ENCODE measurements at places on chromosomes 12 and 14.

GRCh38 chr12:16165506-16165905 is 112.0 kb downstream of the SLC15A5 start:
- DNase-seq, result no peak

DNA sequence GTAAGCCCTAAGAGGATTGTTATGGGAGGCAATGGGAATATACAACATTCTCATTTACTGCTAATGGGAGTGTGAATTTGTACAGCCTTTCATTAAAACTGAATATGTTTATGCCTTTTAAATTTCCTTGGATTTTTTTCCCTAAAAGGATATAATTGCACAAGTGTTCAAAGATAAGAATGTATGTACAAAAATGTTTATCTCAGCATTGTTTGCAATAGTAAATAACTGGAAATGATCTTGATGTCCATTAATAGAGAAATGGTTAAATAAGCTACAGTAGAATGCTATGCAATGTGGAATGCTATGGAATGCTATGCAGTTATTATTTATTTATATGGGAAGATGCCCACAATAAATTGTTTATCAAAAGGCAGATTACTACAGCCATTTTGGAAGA is 62.5 kb upstream of the SLC38A2 start:
- no peak for DNase-seq

DNA sequence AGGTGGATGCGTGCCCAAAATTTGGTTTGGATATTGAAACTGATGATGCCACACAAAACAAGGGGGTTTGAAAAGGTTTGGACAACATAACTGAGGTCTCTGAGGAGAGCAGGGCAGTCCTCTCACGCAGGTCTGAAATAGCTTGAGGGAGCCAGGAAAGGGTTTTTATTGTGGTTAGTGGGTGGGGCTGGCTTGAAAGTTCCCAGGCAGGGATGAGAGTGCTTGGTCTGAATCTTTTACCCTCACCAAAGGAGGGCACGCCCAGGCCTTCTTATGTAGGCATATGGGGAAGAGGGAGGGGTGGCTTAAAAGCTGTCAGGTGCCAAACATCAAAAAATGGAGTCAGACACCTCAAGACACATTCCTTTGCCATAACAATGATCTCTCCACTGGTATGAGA is 493.1 kb upstream of the CCDC196 start:
- DNase-seq, result no peak

DNA sequence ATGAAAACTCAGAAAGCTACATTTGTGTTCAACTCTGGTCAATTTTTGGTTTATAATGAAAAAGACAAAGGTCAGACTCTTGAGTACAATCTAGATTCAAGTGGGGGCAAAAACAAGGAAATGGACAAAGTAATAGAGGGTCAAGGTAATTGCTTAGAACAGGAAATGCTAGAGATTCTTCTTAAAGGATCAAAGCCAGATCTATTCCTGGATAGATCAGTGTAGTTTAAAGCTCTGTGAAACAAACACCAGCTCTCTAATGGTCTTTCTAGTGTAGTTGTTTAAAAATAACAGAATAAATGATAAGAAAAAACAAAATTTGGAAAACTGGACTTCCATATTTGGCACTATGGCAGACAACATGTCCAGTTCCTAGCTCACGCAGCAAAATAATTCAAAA is 70.7 kb upstream of the SLC8A3 start:
- DNase-seq, result no peak

DNA sequence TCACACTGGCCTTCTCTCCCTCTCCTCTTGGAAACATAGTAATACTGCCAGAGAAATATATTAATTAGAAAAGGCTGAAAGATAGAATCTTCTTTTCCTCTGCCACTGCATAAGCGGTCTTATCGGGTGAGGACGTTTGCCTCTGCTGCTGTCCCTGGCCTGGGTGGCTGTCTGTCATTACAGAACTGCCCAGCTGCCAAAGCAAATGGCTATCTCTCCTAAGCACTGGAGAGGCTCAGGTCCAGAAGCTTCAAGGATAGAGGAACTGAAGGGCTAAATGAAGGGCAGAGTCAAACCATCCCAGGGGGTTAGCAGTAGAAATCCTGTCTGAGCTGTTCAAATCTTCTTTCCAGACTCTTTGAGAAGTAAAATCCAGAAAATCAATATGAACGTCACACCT is 198.6 kb upstream of the CAND1 start:
- DNase-seq, result no peak

GRCh38 chr12:46264057-46264456 is 4.8 kb downstream of the SLC38A1 start:
- no peak for DNase-seq

GRCh38 chr12:100926669-100927248 is 132.2 kb downstream of the ANO4 start:
- no peak for DNase-seq

GRCh38 chr14:81206115-81206514 is 14.6 kb downstream of the GTF2A1 start:
- peak; percentile 37 for DNase-seq

GRCh38 chr12:4918950-4919660 is 9.4 kb downstream of the KCNA1 start:
- no peak for DNase-seq

GRCh38 chr14:85317491-85318021 is 212.4 kb upstream of the FLRT2 start:
- DNase-seq, result no peak

- no peak for DNase-seq
Measured at GRCh38 chr12:6281081-6281809, 29.2 kb upstream of the PLEKHG6 start.

DNA sequence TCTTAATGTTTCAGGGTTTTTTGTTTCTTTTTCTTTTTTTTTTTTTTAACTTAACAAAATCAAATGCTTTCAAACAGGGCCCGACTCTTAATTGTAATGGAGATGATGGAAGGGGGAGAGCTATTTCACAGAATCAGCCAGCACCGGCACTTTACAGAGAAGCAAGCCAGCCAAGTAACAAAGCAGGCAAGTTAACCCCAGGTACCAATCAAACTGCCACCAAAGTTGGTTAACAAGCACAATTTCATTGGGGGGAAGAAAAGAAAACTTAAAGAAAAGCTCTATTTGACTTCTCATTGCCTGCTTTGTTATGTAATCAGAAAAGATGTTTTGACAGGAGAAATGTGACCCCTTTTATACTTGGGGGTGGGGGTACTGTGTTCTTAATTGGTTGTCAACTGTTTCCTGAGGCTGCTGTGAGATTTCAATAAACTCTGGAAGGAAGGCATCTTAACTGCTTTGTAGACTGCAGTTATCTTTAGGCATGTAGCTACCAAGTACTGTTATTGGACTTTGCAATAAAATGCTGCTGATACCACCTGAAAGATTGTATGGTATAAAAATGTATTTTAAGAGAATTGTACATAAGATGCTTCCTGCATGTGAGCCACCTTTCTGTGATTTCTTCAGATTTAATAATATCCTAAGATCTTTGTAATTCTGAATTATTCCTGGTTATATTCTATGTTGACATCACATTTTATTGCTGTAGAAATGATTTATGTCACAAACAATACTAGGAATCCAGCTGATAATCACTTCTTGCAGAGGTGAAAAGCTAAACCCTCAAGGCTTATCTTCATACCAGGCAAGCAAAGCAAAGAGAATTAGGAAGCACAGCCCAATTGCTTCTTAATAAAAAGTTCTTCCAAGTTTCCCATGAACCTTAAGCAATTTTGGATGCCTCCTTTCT is 26.9 kb downstream of the MAPKAPK5 start:
- no peak for DNase-seq

GRCh38 chr12:1205512-1206060 is 214.6 kb downstream of the ERC1 start:
- DNase-seq, result no peak

DNA sequence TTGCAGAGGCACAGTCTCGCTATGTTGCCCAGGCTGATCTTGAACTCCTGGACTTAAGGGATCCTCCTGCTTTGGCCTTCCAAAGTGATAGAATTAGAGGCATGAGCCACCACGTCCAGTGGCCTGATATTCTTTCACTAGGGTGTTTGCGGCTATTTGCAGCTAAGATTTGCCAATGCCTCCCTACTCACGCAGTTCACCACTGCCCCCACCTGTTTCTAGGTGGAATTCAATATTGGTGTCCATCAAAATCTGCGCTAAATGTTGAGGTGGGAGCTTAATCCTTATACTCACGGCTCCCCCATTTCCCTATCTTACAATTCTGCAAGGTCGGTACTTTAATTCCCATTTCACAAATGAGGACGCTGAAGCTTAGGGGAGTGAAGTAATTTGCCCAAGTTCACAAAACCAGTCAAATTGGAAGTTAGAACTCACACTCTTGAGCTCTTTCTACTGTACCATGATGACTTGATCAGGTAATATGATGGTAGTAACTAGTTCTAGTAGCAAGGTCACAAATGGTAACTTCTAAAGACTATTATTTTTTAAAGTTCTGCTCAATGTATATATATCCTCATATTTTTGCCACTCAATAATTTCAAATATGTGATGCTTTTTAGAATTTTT is 22.1 kb upstream of the LRRC9 start:
- DNase-seq, result peak; percentile 11

GRCh38 chr12:90015228-90015627 is 306.6 kb upstream of the ATP2B1 start:
- DNase-seq, result no peak

DNA sequence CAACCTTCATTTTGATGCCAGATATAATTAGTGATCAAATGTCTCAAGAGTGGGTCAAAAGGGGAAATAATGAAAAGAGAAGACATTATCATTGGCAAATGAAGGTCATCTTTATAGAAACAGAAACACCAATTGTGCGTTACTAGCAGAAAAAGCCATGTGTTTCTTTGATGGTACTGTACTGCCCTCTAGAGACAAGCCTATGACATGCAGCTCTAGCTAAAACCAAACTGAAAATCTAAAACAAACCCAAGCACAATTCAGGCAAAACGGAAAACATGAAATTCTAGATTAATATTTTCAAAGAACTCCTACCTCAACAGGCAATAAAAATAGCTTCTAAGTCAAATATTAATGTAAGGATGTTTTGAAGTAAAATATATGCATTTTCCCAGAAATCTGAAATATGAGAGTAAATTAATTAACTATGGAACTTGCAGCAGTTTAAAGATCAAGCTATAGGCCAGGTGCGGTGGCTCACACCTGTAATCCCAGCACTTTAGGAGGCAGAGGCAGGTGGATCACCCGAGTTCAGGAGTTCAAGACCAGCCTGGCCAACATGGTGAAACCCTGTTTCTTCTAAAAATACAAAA is 115.4 kb downstream of the KLHL28 start:
- peak; percentile 56 for DNase-seq

- no peak for DNase-seq
Measured at GRCh38 chr12:47863985-47864384, 40.8 kb downstream of the VDR start.

- DNase-seq, result no peak
Measured at GRCh38 chr12:109621901-109622364, 48.3 kb downstream of the MVK start.

GRCh38 chr12:124169577-124170284 is 125.2 kb upstream of the RFLNA start:
- DNase-seq, result no peak

GRCh38 chr12:57235017-57235727 is 5.7 kb downstream of the SHMT2 start:
- no peak for DNase-seq

- DNase-seq, result peak; percentile 73
Measured at GRCh38 chr14:75497191-75497590, 25.1 kb upstream of the BATF start.

- DNase-seq, result no peak
Measured at GRCh38 chr14:70792939-70793338, 16.4 kb downstream of the MAP3K9 start.

DNA sequence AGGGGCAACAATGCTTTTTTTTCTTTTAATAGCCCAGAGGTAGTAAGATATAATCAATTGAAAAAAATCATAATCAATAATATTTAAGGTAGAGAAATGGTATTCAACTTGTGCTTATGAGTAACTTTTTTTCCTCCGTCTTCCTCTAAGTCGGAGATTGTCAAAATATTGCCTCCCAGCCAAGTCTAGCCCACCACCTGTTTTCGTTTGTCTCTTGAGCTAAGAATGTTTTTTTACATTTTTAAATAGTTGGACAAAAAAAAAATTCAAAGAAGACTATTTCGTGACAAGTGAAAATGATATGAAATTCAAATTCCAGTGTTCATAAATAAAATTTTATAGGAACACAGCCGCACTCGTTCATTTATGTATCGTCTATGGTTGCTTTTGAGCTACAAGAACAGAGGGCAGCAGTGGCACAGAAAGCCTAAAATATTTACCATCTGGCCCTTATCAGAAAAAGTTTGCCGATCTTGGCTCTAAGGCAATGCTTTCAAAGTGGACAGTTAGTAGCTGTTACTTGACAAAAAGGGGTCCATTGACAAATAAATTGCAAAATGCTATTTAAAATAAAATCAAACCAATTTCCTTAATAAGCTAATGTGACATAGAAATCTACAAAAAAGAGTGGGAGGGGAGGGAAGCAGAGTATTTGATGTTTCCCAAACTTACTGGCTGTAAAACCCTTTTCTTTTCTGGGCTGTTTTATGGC is 40.8 kb upstream of the MAX start:
- no peak for DNase-seq

DNA sequence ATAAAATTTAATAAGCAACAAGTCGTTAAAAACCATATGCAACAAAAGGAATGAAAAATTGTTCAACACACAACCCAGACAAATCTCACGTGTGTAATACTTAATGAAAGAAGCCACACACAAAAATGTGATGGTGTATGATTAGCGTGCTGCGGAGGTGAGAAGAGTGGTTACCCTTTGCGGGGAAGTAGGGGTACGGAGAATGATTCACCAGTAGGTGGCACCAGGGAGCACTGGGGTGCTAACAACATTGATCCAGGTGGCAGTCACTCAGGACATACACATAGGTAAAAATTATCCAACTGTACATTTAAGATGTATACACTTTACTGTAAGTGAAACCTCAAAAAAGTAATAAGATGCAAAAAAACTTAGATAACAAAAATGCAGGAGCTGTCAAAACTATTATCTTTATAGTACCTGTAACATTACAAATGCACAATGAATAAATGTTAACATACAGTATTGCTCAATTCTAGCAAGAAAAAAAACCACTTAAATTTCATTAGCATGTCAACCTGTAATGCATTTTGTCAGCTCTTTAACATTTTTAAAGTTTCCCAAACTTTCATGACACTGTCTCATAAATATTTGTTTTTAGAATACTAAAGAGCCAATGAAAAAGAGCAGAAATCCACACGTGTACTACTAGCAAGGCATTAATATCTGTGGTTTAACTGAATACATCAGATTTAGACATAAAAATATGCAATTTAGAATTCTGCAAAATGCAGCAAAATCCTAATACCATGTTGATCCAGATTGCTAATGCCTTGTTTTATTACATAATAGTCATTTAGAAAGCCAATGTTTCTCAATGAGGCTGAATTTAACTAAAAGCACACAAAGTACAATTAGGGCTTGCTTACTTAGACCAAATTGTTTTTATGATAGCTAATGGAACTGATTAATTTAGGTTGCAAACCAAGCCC is 46.7 kb downstream of the TMCC3 start:
- peak; percentile 62 for DNase-seq

DNA sequence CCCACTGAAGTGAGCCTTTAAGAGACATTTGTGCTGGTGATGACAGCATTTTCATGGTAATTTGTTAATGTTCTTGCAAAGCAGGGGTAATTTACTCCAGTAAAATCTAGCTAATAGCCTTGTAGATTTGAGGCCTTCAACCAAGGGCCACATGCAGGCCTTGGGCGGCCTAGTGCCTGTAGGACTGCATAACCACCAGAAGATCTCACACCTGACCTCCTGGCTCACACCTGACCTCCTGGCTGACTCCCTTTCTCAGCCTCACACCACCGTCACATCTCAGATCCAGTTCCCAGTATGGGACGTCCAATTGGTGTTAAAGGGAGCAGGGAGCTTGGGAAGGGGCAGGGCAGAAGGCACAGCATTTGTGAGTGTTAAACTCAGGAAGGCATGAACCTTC is 26.9 kb downstream of the C12orf42 start:
- no peak for DNase-seq

Data from activated CD4-positive, alpha-beta T cell treated with anti-CD3 and anti-CD28 coated beads, Interleukin-10, Interleukin-2, amounts not matched to agents 100 ng/mL and 50 ng/mL, durations not matched to agents 16 hours and 8 hours (primary cell).